ENCODE measurements at places on chromosomes 2 and 18. TPM values are rescaled to one million over a fixed set of nuclear protein-coding genes. Genes with fewer than 3 reads are reported as not detected.

SPDYA gene
- total RNA-seq = 0.14 TPM

KATNAL2 gene
- 1.4 TPM for total RNA-seq

KLHL29 gene
- total RNA-seq = 4.0 TPM

NYAP2 gene
- total RNA-seq = not detected

KYNU gene
- 252 TPM for total RNA-seq

TCF7L1 gene
- total RNA-seq = 10.5 TPM

PARD3B gene
- total RNA-seq = 0.83 TPM

VIT gene
- not detected for total RNA-seq

EEF1B2 gene
- total RNA-seq = 1,034 TPM

BOLL gene
- total RNA-seq = not detected

CD8B2 gene
- total RNA-seq = not detected

AQP12B gene
- total RNA-seq = not detected

UBE2E3 gene
- 63.8 TPM for total RNA-seq

SCG2 gene
- 1.2 TPM for total RNA-seq

FOXD4L1 gene
- 0.37 TPM for total RNA-seq

PROM2 gene
- not detected for total RNA-seq

SH2D6 gene
- 1.1 TPM for total RNA-seq

HS6ST1 gene
- 13.5 TPM for total RNA-seq

Measured in A549 treated with ZK216348 at 1 μM for 4 hours (cell line).